KBM-7 (cell line): ENCODE measurements at places on chromosomes 7 and 10.

- no peak for DNase-seq
These were observed 439 bp downstream of the IQUB start for GRCh38 chr7:123533929-123534382.

- DNase-seq: no peak
These were observed 55.2 kb downstream of the MAGI2 start for GRCh38 chr7:79398138-79398749.

- DNase-seq: peak; percentile 59
These were observed 8.7 kb upstream of the GLRX3 start for GRCh38 chr10:130127364-130128061.

DNA sequence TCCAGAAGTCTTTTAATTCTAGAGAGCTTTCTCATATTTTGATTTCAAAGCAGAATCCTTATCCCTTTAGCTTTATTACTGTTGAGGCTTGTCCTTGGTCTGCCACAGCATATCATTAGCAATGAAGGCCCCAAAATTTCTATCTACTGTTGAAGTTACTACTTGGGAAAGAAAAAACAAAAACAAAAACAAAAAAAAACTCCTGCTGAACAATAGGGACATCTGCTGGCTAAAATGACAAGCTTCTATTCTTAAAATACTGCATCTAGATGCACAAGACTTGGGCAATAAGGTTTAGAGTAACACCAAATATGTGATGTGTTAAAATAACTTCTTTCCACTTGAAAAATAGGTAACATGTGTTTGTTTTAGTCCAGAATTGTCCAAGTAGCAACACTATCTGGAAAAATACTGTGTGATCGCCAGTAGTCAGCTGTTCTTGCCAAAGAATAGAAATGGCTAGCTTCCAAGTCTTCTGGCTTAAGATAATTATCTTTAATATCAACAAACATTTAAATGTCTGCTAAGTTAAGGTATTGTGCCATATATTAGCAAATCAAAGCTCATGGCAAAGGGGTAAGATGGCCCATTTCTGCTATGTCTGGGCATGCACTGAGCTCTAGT lies 3.8 kb upstream of the DMTF1 start:
- peak; percentile 49 for DNase-seq

- no peak for DNase-seq
These were observed 82.2 kb downstream of the CUX1 start for GRCh38 chr7:101899616-101900015.

GRCh38 chr10:132185601-132186487 lies 904 bp upstream of the DPYSL4 start:
- DNase-seq: peak; percentile 30

DNA sequence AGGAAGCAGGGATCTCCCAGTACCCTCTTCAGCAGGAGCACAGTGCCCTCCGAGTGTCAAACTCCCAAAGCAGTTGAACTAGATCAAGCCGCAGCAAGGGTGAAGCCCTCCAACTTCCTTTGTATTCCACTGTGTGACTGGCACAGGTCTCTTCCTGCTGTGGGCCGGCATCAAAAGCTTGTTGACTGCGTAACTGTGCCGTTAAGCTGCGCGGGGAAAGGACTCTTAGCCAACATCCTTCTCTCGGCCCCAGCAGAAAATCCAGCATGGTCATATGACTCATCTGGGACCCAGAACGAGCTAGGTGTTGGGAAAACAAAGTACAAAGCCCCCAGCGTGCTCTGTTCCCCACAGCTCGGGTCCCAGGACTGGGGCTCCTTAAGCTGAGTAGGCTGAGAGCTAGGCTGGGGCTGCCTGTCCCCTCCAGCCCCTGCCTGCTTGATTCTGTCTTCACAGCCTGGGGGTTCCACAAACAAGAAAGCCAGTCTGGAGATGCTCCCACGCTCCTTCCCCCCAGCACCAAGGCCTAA lies 52.2 kb downstream of the COL17A1 start:
- no peak for DNase-seq

GRCh38 chr7:27611059-27611458 lies 51.6 kb downstream of the HIBADH start:
- DNase-seq: no peak

GRCh38 chr10:124236816-124237215 lies 143.4 kb upstream of the CHST15 start:
- no peak for DNase-seq

- no peak for DNase-seq
These were observed 23.8 kb upstream of the GLCCI1 start for GRCh38 chr7:7944619-7945282.

DNA sequence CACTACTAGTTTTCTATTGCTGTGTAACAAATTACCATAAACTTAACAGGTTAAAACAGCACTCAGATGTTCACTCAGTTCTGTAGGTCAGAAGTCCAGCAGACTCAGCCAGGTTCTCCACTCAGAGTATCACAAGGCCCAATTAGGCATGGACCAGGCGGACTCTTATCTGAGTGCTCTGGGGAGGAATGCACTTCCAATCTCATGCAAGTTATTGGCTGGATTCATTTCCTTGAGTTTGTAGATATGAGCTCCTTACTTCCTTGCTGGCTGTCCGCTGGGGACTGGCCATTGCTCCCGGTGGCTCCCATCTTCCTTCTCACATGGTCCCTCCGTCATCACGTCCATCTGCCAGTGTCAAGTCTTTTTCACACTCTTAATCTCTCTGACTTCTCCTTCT lies 137.0 kb upstream of the PRR15 start:
- DNase-seq: no peak

DNA sequence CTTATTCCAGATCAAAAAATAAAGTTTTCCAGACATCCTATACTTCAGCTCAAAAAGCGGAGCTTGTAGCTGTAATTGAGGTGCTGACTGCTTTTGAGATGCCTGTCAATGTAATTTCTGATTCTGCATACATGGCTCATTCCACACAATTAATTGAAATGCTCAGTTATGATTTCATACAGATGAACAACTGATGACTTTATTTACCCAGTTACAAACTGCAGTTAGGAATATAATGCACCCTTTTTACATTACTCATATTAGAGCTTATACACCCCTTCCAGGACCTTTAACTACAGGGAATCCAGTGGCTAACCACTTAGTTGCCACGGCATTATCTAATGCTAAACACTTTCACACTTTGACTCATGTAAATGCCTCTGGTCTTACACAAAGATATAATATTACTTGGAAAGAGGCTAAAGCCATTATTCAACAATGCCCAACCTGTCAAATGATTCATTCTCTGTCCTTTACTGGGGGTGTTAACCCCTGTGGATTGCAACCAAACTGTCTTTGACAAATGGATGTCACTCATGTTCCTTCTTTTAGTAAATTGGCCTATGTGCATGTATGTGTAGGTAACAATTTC lies 147.3 kb downstream of the ZNF33B start:
- no peak for DNase-seq

GRCh38 chr7:113291058-113291457 lies 172.7 kb upstream of the SMIM30 start:
- DNase-seq: no peak

GRCh38 chr10:6770846-6771245 lies 190.8 kb upstream of the PRKCQ start:
- DNase-seq: no peak

DNA sequence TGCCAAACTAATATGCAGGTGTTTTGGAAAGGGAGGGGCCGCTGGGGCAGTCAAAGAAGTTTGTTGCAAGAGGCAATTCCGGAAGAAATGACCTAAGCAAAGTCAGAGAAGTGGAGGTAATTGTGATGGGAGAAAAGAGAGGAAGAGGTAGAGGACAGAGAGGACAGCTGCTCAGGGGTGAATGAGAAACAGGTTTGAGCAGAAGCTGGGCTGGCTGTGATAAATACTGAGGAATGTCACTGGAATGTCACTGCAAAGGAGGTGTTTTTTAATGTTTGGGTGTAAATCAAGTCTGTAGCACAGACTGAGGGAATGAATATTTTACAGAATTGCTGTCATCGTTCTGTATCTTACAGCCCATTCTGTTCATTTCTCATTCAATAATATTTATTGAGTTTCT lies 207.2 kb downstream of the DPP6 start:
- DNase-seq: no peak

GRCh38 chr7:101624246-101625001 lies 4.7 kb downstream of the MYL10 start:
- no peak for DNase-seq

- no peak for DNase-seq
These were observed 40.0 kb downstream of the NACAD start for GRCh38 chr7:45048748-45049147.

- no peak for DNase-seq
These were observed 141.5 kb downstream of the MTPAP start for GRCh38 chr10:30207485-30208052.

GRCh38 chr10:128318366-128318765 lies 192.1 kb upstream of the MKI67 start:
- DNase-seq: no peak

- DNase-seq: no peak
These were observed 331.5 kb upstream of the NFE2L3 start for GRCh38 chr7:25820432-25821040.

- no peak for DNase-seq
These were observed 141.2 kb downstream of the ADAM22 start for GRCh38 chr7:88075216-88075615.

GRCh38 chr10:69004821-69005220 lies 16.2 kb downstream of the KIFBP start:
- peak; percentile 55 for DNase-seq

- DNase-seq: no peak
These were observed 294.1 kb downstream of the GLRX3 start for GRCh38 chr10:130430291-130430690.

DNA sequence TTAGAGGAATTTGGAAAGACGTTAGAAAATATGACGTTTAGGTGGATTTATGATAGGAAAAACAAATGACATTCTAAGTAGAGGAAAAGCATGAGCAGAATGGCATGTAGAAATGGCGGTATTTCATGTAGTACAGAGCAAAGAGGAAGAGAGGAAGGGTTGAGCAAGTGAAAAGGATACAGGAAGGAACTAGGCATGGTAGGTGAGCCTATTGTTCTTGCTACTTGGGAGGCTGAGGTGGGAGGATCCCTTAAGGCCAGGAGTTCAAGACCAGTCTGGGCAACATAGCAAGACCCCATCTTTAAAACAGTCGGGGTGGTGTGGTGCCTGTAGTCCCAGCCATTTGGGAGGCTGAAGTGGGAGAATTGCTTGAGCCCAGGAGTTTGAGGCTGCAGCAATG lies 1.2 kb downstream of the GTPBP10 start:
- DNase-seq: peak; percentile 44

DNA sequence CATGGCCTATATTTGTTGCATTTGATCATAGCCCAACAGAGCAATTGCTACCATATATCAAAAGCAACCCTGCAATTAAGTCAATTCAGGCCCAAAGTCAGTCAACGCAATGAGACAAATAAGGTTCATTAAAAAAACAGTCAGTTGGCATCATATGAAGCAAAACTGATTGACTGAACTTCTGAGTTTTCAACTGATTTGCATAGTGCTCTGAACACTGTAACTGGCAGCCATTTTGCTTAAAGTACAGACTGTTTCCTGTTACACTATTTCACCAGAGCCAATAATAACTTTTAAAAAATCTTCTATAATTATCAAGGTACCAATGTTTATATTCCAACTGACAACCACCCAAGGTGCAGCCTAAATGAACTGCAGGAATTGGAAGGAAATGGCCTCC lies 68.4 kb upstream of the RAPGEF5 start:
- DNase-seq: no peak

DNA sequence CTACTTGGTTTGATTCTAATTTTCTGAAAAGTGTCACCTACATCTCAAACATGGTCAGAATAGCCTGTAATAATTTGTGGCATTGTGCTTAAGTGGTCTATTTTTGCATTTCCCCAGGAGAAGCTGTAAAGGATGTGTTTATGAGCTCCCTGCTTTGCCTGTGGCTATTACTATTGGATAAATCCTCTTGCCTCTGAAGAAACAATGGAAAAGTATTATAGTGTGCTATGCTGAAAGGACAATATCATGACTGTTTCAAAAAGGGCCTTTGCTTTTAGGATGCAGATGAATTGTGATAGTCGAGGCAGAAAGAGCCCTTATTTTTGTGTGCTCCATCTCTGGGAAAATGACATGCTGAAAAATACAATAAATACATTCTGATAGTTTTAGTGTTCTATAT lies 94.1 kb upstream of the ARMC3 start:
- no peak for DNase-seq
